DMS79 (cell line): ENCODE measurements at places on chromosomes 1 and 21.

DNA sequence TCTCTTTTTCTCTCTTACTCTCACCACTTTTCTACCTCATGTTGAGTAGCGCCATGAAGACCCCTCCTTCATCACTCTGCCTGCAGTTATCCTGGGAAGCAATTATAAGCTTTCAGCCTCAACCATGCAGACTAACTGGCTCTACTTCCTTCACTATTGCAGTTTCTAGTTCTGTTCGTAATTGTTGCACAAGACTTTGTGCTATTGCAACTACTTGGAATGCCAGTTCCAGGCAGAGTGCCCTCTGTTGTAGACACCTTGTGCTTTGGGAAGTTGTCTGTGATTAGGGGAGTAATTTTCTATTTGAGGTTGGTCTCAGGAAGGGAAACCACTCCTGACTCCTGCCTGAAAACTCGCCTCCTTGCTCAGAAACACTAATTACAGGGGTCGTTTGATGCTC, 19.4 kb downstream of the PGM1 start:
- DNase-seq = no peak

GRCh38 chr21:42189431-42189830, 29.5 kb upstream of the ABCG1 start:
- no peak for DNase-seq

DNA sequence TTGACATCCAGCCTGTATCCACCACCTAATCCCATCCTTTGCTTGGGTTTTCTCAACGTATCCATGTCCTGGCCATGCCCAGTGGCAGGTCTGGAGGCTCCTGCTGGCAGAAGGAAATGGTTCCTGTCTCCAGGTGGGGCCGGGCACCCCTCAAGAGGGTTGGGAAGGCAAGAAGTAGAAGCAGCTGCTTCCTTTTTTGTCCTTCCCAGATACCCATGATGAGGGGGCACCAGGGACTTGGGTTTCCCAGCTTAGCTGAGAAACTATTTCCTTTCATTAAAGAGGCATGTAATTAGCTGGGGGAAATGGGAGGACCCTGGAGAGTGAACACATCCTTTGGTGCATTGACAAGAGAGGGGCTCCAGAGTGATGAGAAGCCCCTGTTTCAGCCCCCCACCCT, 21.1 kb upstream of the SLC45A3 start:
- no peak for DNase-seq

- no peak for DNase-seq
Observed at GRCh38 chr21:38247738-38248510, 8.9 kb upstream of the KCNJ15 start.

GRCh38 chr1:219125342-219125741, 48.3 kb upstream of the LYPLAL1 start:
- DNase-seq = no peak

- peak; percentile 49 for DNase-seq
Observed at GRCh38 chr21:38985568-38986378, 180.0 kb downstream of the ETS2 start.
